ENCODE measurements at places on chromosomes 7 and 10. TPM values are rescaled to one million over a fixed set of nuclear protein-coding genes. Genes with fewer than 3 reads are reported as not detected.

DNA sequence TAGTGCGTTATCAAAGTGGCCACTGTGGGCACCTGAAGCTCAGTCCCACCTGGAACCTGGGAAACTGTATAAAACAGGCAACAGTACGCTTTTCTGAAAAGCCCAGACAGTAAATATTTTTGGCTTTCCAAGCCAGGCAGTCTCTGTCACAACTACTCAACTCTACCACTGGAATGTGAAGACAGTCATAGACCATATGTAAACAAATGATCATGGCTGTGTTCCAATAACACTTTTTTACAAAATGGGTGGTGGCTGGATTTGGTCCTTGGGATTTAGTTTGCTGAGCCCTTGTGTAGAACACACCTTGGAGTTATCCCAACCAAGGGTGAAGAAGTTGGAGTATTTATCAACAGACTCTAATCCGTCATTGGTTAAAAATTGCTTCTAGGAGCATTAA is 259.9 kb downstream of the SKIDA1 start:
- H3K4me1 ChIP-seq, result no peaks in the 10 kb centered on the region
- no peak overlapping the region for H3K4me3 ChIP-seq
- DNase-seq, result no peak
- H3K36me3 ChIP-seq, result no peaks in the 10 kb centered on the region

SPDYE9 gene
- total RNA-seq, result not detected

DNA sequence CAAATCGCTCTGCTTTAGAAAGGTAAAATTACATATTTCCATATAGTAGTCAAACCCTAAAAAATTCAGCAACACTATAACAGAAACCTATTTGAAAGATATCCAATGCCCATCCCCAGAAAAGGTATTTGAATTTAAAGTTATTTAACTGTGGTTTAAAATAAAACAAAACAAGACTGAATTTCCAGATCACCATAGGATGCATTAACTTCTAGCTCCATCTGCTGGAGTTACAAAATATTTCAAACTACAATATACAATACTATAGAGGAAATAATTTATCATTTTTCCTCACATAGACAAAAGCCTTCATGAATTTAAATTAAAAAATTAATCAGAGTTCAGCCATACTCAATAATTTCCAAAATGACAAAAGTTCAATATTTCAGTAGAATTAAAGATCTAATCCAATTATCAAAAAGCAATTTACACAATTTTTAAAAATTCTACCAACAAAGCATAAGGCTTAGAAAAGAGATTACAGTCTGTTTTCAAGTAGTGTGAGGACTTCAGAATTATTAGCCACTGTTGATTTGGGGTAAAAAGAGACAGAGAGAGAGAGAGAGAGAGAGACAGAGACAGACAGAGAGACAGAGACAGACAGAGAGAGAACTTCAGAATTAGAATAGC is 75.9 kb downstream of the LMBR1 start:
- no peaks in the 10 kb centered on the region for H3K27me3 ChIP-seq
- no peaks in the 10 kb centered on the region for H3K4me1 ChIP-seq
- H3K27ac ChIP-seq, result no peak overlapping the region
- H3K36me3 ChIP-seq, result no peaks in the 10 kb centered on the region
- no peak overlapping the region for H3K4me3 ChIP-seq
- no peak for DNase-seq

SPACDR gene
- total RNA-seq, result 4.1 TPM

DNA sequence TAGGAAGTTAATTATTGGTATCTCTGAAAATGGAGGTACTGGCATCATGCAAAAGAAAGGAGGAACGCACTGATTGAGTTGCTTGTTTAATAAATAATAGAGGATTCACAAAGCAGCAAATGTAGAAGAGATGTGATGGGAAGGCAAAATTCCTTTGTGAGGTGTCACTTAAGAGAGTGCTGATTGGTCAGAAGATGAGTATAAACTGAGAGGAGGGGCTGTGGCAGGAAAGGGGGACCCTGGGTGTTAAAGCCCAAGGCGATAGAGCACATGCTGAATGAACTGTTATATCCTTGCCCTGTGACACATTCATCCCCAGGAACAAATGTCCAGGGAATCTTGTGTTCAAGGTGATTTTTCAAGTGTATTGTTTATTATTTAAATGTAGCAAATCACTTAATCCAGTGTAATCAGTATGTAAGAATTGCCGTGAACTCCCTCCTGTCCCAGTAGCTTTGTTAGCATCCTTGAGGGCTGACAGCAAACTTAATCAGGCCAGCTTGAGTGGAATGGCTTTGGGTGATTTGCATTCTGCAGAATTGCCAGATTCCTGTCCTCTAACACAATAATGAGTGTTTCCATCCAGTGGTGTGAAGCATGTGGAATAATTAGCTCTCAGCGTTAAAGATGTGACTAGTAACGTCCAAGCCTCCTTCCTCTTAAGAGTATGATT is 111.9 kb downstream of the CHN2 start:
- no peak overlapping the region for H3K27ac ChIP-seq
- DNase-seq, result no peak

GRCh38 chr10:132077091-132077490 is 11.3 kb downstream of the JAKMIP3 start:
- DNase-seq, result no peak
- H3K4me3 ChIP-seq, result no peak overlapping the region
- H3K4me1 ChIP-seq, result no peaks in the 10 kb centered on the region

NPFFR1 gene
- total RNA-seq, result not detected

GRCh38 chr10:103932271-103932670 is 14.3 kb upstream of the STN1 start:
- no peak overlapping the region for H3K4me3 ChIP-seq
- no peaks in the 10 kb centered on the region for H3K36me3 ChIP-seq
- no peaks in the 10 kb centered on the region for H3K4me1 ChIP-seq
- no peak overlapping the region for H3K27ac ChIP-seq
- no peak for DNase-seq
- H3K27me3 ChIP-seq, result no peaks in the 10 kb centered on the region

- peaks cover 3% of the 10 kb centered on the region for H3K36me3 ChIP-seq
- H3K4me1 ChIP-seq, result no peaks in the 10 kb centered on the region
- H3K27me3 ChIP-seq, result no peaks in the 10 kb centered on the region
- no peak overlapping the region for H3K27ac ChIP-seq
- H3K4me3 ChIP-seq, result no peak overlapping the region
Measured at GRCh38 chr7:26673271-26673670, 191.1 kb downstream of the SKAP2 start.

GRCh38 chr10:79454259-79454658 is 8.8 kb upstream of the ZCCHC24 start:
- no peak overlapping the region for H3K27ac ChIP-seq
- no peak overlapping the region for H3K4me3 ChIP-seq
- H3K4me1 ChIP-seq, result no peaks in the 10 kb centered on the region

SFTPD gene
- 0.56 TPM for total RNA-seq

DNA sequence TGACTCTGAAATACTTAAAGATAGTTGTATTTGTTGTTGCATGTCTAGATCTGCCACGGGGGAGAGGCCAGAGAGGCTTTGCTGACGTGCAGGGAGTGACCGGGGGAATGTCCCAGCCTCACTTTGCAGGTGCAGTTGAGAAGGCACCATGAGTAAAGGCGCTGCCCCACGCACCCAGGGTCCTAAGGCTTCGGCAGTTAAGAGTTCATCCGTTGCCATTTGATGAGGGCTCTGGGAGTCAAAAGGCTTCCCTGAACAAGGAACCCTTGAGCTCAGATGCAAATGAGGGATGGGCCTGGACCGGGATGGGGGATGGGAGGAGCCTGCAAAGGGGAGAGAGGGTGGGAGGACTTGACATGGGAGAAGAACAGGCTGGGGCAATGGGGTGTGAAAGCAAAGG is 20.4 kb downstream of the PPP2R2D start:
- H3K36me3 ChIP-seq, result no peaks in the 10 kb centered on the region
- H3K27me3 ChIP-seq, result no peaks in the 10 kb centered on the region
- DNase-seq, result no peak
- no peak overlapping the region for H3K4me3 ChIP-seq
- H3K27ac ChIP-seq, result no peak overlapping the region

TMEM273 gene
- total RNA-seq, result 11.6 TPM

DNA sequence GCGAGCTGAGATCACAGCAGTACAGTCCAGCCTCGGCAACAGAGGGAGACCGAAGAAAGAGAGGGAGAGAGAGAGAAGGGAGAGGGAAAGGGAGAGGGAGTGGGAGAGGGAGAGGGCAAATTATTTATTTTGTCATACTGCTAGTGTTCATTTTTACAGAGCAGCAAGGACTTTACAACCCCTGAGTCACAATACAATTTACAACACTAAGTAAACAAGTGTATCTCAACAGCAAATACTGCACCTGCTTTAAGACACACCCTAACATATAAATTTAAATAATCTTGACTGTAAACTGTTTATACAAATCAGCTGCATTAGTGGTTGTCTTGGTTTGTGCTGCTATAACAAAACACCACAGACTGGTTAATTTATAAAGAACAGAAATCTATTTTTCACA is 27.2 kb downstream of the HTR5A start:
- no peaks in the 10 kb centered on the region for H3K36me3 ChIP-seq
- DNase-seq, result no peak
- no peaks in the 10 kb centered on the region for H3K4me1 ChIP-seq
- no peak overlapping the region for H3K27ac ChIP-seq

- no peak overlapping the region for H3K27ac ChIP-seq
- no peaks in the 10 kb centered on the region for H3K4me1 ChIP-seq
- DNase-seq, result no peak
- no peaks in the 10 kb centered on the region for H3K27me3 ChIP-seq
- H3K36me3 ChIP-seq, result no peaks in the 10 kb centered on the region
Measured at GRCh38 chr7:106216923-106217542, 67.8 kb downstream of the NAMPT start.

KCP gene
- total RNA-seq, result 0.95 TPM

LEP gene
- not detected for total RNA-seq

OPN1SW gene
- not detected for total RNA-seq

GRCh38 chr10:132908621-132909295 is 33.6 kb downstream of the CFAP46 start:
- H3K27ac ChIP-seq, result no peak overlapping the region
- no peak for DNase-seq
- no peaks in the 10 kb centered on the region for H3K27me3 ChIP-seq
- no peaks in the 10 kb centered on the region for H3K4me1 ChIP-seq
- H3K4me3 ChIP-seq, result no peak overlapping the region
- no peaks in the 10 kb centered on the region for H3K36me3 ChIP-seq

SLC18A3 gene
- not detected for total RNA-seq

DNA sequence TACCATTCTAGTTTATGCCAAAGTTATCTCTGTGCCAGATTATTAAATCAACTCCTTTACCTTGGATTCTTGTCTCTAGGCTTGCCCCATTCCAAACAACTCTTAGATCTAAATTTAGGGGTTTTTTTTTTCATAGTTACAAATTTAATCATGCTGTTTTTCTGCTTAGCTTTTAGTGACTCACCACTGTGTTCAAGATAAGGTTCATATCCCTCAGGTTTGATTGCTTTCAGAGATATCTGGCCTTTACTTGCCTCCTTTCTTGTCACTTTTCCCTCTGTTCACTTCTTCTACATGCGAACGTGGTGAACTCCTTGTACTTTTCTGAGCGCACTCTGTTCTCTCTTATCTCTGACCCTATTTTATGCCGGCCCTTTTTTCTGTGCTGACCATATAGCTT is 78.2 kb downstream of the VPS50 start:
- no peaks in the 10 kb centered on the region for H3K27me3 ChIP-seq
- H3K36me3 ChIP-seq, result peaks cover 51% of the 10 kb centered on the region
- no peak overlapping the region for H3K4me3 ChIP-seq
- no peak overlapping the region for H3K27ac ChIP-seq
- H3K4me1 ChIP-seq, result no peaks in the 10 kb centered on the region

DNA sequence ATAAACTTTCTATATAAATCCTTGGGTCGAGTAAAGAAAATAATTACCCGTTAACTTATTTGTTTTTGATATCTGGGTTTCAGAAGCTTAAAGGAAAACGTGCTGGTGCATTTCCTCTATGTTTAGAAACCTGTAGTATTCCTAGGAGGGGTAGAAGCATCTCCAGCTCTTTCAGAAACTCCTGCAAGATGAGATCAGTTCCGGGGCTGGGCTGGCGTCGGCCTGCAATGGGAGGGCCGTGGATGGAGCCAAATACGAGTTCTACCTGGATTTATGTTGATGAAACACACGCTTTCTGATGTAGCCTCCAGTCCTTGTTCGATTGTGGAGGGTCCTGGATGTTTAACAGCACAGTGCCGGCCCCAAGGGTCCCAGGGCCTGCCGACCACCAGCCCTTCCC is 35.8 kb upstream of the DIP2C start:
- no peak overlapping the region for H3K4me3 ChIP-seq
- H3K27ac ChIP-seq, result no peak overlapping the region
- H3K4me1 ChIP-seq, result no peaks in the 10 kb centered on the region
- no peaks in the 10 kb centered on the region for H3K36me3 ChIP-seq

GRCh38 chr7:82373926-82374635 is 69.5 kb downstream of the CACNA2D1 start:
- no peaks in the 10 kb centered on the region for H3K4me1 ChIP-seq
- H3K4me3 ChIP-seq, result no peak overlapping the region
- H3K27me3 ChIP-seq, result no peaks in the 10 kb centered on the region
- H3K27ac ChIP-seq, result no peak overlapping the region
- DNase-seq, result no peak

GNAT3 gene
- not detected for total RNA-seq

- H3K27me3 ChIP-seq, result peaks cover 5% of the 10 kb centered on the region
- no peak for DNase-seq
- H3K27ac ChIP-seq, result no peak overlapping the region
- no peaks in the 10 kb centered on the region for H3K4me1 ChIP-seq
Measured at GRCh38 chr10:91665842-91666241, 33.0 kb upstream of the PPP1R3C start.

GRCh38 chr7:132654150-132654549 is 77.9 kb upstream of the PLXNA4 start:
- H3K36me3 ChIP-seq, result no peaks in the 10 kb centered on the region
- H3K27ac ChIP-seq, result no peak overlapping the region
- H3K4me3 ChIP-seq, result no peak overlapping the region

- H3K4me3 ChIP-seq, result no peak overlapping the region
- H3K27me3 ChIP-seq, result no peaks in the 10 kb centered on the region
- no peaks in the 10 kb centered on the region for H3K36me3 ChIP-seq
Measured at GRCh38 chr10:34049887-34050286, 715.4 kb upstream of the NRP1 start.

DNA sequence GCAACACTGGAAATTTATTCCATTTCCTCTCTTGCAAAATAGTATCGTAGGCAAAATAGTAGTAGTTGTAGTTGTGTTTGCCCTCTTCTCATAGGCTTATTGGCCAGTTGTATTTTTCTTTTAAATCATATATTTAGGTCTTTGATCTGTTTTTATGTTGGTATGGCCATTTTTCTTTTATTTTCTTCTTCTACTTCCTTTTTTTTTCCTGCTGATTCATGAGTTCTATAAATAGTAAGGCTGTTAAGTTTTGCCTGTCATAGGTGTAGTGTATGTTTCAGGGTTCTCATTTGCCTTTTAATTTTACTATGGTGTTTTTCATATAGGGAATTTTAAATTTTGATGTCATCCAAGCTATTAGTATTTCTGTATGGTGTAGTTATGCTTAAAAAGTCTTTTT is 25.4 kb upstream of the MRC1 start:
- DNase-seq, result no peak
- no peaks in the 10 kb centered on the region for H3K36me3 ChIP-seq
- H3K4me3 ChIP-seq, result no peak overlapping the region
- peaks cover 3% of the 10 kb centered on the region for H3K4me1 ChIP-seq
- H3K27ac ChIP-seq, result no peak overlapping the region

- no peaks in the 10 kb centered on the region for H3K27me3 ChIP-seq
- no peak for DNase-seq
- no peak overlapping the region for H3K27ac ChIP-seq
- H3K36me3 ChIP-seq, result no peaks in the 10 kb centered on the region
Measured at GRCh38 chr7:20089431-20089830, 127.8 kb downstream of the MACC1 start.

POM121 gene
- total RNA-seq, result 80.9 TPM
